ENCODE measurements at places on chromosomes 1 and 21.
A peak's percentile ranks its signal among the peaks of the same experiment; 100 is the strongest.

GRCh38 chr1:183185941-183186490 lies at the start of gene LAMC2:
LAMC2 (plus strand) TSS chr1:183186264; CDS start chr1:183186353, 89 bp downstream.
- DNase-seq: peak; percentile 91

DNA sequence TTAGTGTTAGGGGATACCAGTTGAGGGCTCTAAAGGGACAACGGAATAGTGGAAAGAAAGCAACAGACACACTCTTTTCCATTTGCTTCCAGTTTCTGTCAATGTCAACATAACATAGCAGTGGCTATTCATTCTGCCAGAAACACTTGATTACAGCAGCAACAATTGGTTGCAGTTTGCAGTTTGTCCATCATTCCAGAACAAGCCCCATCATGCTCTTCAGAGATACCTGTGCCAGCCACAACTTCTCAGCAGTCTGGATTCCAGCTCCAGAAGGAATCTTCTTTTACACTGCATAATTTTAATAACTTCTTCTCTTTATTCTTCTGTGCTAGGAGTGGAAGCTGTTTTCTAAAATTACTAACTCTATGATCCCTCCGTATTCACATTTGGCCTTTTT lies 1521.4 kb downstream of the PLA2G4A start:
- DNase-seq: no peak

- DNase-seq: peak; percentile 93
Measured at GRCh38 chr1:2044510-2045319, 5.5 kb upstream of the PRKCZ start.

DNA sequence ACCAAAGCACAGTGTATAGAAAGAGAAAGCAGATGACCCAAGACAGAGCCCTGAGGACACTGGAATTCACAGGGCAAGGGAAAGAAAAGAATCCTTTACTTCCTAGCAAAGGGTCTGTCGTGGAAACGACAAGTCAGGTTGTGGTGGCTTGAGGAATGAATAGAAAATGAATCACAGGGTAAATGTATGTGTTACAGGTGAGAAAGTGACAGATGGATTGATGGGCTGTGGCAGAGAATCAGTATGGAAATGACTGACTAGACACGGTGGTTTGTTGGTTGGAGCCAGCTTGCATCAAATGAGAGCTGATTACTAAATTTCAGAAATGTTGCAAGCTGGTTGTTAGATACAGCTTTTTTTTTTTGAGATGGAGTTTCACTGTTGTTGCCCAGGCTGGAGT lies 46.9 kb downstream of the PTP4A2 start:
- no peak for DNase-seq

GRCh38 chr21:29893687-29894086 lies 46.1 kb downstream of the GRIK1 start:
- DNase-seq: no peak

GRCh38 chr1:74271503-74271902 lies 36.3 kb downstream of the TNNI3K start:
- no peak for DNase-seq

GRCh38 chr1:173861731-173862145 lies 6.1 kb downstream of the GAS5 start:
- DNase-seq: no peak

GRCh38 chr1:42690477-42691156 lies 8.4 kb downstream of the YBX1 start:
- DNase-seq: no peak

- DNase-seq: peak; percentile 76
Measured at GRCh38 chr1:3003941-3004270, 17.4 kb upstream of the ACTRT2 start.

DNA sequence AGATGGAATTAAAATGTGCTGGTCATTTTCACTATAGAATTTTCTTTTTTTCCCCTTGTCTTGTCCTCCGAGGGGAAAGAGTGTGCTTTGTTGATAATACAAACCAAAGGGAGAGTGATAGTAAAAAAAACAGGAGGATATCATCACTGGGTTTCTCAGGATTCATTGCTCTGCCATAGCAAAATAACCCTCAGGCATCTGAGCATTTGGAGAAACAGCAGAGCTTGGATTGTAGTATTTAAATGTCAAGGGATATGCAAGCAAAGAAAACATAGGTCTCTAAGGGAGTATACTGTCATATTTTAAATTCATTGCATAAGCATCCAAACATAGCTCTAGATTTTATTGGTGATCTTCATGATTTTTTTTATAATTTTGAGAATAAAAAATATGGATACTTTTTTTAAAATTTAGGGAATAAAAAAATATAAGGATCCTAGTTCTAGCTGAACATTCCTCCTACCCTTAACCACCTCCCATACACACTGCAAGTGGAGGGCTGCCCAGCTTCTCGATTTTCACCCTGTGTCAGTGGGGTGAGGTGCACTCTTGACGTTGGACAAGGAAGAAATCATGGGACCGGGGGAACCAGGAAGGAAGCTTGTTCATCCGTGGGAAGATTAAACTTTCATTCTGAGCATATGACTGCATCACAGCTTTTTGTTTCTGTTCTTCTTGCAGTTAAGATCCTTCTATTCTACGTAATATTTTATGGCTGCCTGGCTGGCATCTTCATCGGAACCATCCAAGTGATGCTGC lies 4.4 kb downstream of the ATP1B1 start:
- no peak for DNase-seq
